Nucleus accumbens (tissue), 56 donors: ENCODE measurements at places on chromosomes 1 and 21.

DNA sequence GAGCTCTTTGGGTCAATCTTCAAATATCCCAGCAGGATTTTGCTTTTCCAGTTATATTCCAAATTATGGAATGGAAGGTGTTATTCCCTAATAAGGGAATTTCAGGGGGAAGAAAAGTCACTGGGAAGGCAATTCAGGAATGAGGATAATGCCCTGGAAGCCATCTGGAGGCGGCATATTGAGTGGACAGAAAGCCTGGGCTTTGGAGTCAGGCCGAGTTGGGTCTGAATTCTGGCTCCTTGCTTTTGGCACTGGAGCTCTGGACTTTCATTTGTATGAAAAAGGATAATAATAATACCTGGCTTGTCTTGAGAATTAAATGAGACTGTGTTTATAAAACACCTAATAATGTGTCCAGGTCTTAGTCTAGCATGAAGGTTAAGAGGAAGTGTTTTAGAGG lies 16.5 kb downstream of the GREM2 start:
- no peak for DNase-seq

GRCh38 chr1:213507472-213508223 lies 456.6 kb downstream of the RPS6KC1 start:
- no peak for DNase-seq

- DNase-seq = no peak
Observed at GRCh38 chr1:188715566-188715965, 1762.1 kb downstream of the BRINP3 start.

- no peak for DNase-seq
Observed at GRCh38 chr1:60547821-60548220, 474.3 kb upstream of the C1orf87 start.

GRCh38 chr1:204670152-204670927 lies 15.2 kb downstream of the LRRN2 start:
- DNase-seq = peak; percentile 64

GRCh38 chr1:14517841-14518180 lies 80.7 kb upstream of the KAZN start:
- no peak for DNase-seq

- DNase-seq = no peak
Observed at GRCh38 chr21:46549650-46550049, 55.2 kb downstream of the S100B start.

- DNase-seq = no peak
Observed at GRCh38 chr1:176983731-176984130, 180.8 kb downstream of the ASTN1 start.

DNA sequence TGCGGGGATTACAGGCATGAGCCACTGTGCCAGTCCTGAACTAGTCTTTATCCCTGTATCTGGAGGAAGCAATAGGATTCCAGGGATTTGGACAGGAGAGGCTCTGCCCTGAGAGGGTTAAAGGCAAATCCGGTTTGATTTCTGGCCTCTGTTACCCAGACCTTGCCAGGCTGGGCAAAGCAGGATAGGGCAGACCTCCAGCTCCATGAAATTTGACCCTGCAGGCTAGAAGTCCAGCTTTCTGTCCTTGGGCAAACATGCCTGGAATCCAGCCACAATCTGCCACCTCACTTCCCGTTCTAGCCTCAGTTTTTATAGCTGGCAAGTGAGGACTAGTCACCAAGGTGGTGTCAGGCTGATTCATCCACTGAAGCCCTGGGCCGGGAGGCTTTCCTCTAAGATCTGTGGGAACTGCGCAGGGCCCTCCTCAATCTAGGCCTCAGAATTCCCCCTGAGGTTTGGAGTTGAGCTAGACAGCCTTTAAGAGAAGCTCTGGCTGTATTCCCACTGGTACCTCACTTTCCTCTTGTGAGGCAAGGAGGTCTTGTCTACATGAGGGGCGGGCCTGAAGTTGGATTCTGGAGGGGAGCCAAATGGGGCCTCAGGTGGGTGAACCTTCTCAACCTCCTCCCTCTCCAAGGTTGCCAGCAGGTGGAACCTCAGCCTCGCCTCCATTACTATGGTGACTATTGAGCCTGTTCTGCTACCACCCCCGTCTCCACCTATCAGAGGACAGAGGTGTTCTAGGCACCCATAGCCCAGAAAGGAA lies 7.0 kb upstream of the P3R3URF start:
- peak; percentile 39 for DNase-seq

DNA sequence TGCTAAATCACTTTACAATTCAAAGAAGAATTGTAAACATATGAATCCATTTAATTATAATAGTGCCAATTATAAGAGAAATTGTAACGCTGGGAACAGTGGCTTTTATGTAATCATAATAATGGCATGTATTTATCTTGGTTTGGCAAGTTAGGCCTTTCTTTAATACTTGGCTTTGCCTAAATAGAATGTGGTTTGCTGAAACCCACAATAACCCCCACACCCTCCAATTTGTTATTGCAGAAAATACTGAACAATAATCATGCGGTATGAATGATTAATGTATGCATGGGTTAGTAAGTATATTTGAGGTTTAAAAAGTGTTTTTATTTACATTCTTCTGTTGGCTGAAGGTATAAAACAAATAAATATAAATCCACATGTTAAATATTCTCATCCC lies 138.2 kb downstream of the NFIA start:
- no peak for DNase-seq

DNA sequence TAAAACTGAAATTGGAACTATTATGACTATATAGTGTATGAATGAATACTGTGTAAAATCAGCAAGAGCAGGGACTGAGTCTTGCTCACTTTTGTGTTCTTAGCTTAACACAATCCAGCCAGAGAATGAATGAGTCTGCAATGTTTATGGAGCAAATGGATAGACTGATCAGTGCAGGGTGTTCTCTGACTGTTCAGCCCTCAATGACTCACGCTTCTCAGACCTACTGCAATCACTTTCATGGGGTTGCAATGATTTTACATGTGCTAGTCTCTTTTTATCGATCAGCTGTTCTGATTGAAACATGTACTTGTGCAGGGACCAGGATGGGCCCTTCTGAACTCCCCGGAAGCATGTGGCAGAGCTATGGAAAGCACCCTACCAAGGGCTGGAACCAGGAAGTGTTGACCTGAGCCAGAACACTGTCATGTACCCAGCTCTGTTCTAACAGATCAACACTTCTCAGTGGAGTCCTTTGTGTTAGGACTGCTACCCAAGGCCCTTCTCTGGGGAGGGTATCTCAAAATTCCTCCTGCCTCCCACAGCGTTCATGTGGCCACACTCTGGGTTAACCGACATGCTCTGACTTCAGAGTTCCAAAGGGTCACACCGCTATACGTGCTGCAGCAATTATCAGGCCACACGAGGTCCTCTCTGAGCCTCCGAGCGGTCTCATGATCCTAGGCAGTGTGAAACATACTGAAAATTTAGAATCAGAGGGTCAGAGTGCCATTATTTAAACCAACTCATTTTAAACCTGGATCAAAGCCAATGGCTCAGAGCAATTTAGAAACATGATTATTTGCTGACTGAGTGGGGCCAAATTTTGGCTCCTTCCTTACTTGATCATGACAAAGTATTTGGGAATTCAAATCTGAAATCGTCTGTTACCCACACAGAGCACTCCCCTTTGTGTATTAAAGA lies 35.2 kb downstream of the GRIK1 start:
- no peak for DNase-seq

- DNase-seq = no peak
Observed at GRCh38 chr1:7471836-7472235, 299.3 kb upstream of the VAMP3 start.

- DNase-seq = no peak
Observed at GRCh38 chr1:235336903-235337302, 8.5 kb downstream of the GGPS1 start.

DNA sequence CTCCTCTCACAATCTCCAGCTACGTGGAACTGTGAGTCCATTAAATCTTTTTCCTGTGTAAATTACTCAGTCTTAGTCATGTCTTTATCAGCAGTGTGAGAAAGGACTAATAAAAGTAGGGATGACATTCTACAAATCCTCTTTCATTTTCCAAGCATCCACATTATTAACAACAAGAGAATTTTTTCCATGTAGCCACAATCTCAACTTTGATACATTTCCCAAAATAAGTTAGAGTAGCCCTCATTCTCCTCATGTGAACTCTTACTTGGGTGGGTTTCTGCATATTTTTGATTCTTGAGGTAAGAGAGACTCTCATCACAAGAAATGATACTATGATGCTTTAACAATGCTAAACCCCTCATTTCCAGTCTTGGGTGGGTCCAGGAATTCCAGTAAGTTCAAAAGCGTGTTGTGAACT lies 52.8 kb downstream of the TNFSF18 start:
- DNase-seq = no peak

GRCh38 chr1:206979379-206980043 lies 9.3 kb upstream of the FCAMR start:
- no peak for DNase-seq

DNA sequence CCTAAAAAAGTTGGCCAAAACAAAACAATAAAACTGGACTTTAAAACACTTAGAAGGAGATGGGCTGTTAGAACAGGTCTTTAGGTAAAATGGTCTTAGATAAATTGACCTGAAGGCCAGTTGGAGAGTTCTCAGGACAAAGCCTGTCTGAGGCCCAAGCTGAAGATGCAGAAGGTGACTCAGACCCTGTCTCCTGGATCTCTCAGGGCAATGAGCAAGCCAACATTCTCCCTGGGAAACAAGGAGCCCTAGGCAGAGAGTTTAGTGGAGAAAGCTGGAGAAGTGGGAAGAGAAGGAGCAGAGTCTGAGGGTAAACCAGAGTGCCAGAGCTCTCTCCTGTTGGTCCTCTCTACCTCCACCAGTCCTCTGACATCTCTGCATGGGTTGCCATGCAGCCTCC lies 70.1 kb downstream of the FCRL5 start:
- no peak for DNase-seq

DNA sequence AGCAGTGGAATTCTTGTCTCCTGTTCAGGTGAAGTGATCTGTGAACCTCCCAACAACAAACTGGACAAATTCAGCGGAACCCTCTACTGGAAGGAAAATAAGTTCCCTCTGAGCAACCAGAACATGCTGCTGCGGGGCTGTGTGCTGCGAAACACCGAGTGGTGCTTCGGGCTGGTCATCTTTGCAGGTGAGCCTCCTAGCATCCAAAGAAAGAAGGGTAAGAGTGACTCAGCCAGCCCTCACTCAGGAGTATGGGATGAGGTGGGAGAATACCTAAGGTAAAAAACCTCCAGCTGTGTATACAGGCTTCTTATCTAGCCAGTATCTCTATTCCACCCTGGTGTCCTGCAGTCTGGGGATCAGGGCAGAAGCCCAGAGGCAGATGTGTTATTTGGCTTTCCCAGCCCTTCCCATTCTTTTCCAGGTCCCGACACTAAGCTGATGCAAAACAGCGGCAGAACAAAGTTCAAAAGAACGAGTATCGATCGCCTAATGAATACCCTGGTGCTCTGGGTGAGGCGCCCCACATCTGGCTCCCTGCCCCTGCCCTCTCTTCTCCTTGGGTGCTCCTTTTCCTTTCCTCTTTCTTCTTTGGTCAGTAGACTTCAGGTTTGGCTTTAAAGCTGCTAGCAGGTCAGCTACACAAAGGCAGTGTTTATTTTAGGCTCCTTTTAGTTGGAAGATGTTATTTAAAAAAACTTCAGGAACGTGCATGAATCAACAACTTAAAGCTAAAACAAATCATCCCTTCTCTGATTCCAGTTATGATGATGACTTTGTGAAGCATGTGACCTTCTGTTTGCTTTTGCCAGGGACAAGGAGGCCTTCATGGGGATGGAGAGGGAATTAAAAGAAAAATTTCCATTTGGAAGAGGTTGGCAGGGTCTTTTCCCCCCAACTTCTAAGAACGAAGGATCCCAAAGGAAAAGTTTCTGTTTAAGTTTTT lies 9.0 kb downstream of the ATP8B2 start:
- no peak for DNase-seq

DNA sequence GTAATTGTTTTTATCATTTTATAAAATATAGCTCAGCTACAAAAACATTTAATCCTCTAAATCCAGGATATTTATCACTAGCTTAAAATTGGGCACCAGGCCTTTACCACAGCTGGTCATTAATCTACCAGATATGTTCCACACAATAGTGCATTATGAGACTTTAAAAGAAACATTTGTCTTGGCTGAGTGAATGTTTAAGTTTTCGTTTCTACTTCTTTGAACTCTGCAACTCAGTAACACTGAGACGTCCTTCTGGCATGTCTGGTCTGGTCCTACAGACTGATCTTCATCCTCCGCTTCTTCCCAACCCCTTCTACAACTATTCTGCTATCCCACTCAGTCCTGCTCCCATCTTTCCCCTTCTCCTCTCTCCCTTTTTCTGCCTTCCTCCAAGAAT lies 296.2 kb downstream of the NEGR1 start:
- DNase-seq = no peak

GRCh38 chr1:236465959-236466303 lies 57.9 kb upstream of the LGALS8 start:
- DNase-seq = no peak

- DNase-seq = no peak
Observed at GRCh38 chr1:97875996-97876395, 44.8 kb downstream of the DPYD start.

DNA sequence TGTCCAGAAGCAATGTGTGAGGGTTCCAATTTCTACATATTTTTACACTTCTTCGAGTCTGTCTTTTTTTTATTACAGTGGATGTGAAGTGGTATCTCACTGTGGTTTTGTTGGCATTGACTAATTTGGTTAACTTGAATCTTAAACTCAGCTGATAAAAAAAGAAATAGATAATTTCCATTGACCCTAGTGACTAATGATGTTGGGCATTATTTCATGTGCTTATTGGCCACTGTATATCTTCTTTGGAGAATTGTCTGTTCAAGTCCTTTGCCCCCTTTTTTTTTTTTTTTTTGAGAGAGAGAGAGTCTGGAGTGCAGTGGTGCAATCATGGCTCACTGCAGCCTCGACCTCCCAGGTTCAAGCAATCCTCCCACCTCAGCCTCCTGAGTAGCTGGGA lies 33.3 kb upstream of the NBPF3 start:
- no peak for DNase-seq

- no peak for DNase-seq
Observed at GRCh38 chr1:154810571-154810970, 59.5 kb downstream of the KCNN3 start.

- DNase-seq = no peak
Observed at GRCh38 chr1:58312971-58313563, 233.5 kb downstream of the OMA1 start.

GRCh38 chr1:228902781-228903433 lies 167.6 kb downstream of the RHOU start:
- DNase-seq = peak; percentile 77

- DNase-seq = no peak
Observed at GRCh38 chr1:245716561-245716960, 561.8 kb downstream of the KIF26B start.

- no peak for DNase-seq
Observed at GRCh38 chr1:41576620-41577019, 92.1 kb upstream of the EDN2 start.

- DNase-seq = no peak
Observed at GRCh38 chr1:5913876-5914275, 78.3 kb downstream of the NPHP4 start.

DNA sequence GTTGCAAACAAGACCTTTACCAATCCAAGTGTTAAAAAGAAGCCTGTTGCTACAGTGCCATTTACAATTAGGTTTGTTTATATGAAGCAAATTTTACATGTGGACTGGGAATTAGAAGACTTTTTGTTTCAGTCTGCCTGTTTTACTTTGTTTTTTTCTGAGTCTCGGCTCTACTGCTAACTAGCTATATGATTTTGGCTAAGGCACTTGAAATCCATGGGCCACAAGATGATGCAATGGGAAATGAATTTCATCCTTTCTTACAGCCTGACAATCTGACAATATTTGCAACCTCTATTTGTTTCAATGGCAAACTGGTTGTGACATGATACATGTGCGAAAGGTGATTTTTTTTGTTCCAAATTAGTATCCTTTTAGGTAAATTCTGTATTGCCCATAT lies 3.7 kb upstream of the PEX11B start:
- DNase-seq = no peak

GRCh38 chr1:26700711-26701110 lies 4.9 kb downstream of the ARID1A start:
- no peak for DNase-seq
